ENCODE measurements at places on chromosomes 4 and X. TPM values are rescaled to one million over a fixed set of nuclear protein-coding genes. Genes with fewer than 3 reads are reported as not detected.

DNA sequence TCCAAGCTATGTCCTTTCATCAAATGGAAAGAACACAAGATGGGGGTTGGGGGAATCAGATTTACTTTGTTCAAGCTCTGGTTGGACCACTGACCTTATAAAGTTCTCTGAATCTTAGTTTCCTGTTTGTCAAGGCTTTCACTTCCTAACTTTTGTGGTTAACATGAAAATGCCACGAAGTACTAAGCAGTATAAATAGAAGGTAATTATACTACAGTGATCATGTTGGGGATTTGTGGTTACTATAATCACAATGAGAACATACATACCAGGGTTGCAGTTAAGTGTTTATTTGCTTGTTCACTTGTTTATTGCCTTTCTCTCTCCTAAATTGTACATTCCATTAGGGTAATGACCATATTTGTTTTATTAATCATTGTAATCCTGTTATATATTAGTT lies 53.2 kb downstream of the SPRY1 start:
- peak; percentile 78 for DNase-seq

DNA sequence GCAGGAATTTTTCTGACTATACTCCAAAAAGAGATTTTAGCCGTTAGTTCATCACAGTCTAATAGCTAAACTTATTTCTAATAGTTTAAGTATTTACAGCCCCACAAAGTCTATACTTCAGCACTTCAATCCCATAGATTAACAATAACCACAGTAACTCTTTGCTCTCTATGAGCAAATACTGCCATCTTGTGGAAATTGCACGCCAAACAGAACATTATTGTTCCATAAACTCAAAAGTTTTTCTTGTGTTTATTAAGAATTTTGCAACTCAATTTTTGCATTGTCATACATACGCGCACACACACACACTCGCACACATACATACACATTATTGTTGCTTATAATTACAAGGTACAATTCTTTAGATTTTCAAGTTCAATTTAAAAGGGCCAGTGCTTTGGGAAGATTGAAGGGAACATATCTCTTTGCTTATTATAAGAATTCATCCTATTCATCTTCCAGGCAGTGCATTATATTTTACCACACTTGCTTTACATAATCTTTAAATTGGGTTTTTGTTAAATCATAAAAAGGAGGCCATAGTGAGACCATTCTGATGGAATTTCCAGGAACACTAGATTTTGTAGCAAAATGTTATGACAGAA lies 63.8 kb upstream of the ATOH1 start:
- peak; percentile 36 for DNase-seq

DNA sequence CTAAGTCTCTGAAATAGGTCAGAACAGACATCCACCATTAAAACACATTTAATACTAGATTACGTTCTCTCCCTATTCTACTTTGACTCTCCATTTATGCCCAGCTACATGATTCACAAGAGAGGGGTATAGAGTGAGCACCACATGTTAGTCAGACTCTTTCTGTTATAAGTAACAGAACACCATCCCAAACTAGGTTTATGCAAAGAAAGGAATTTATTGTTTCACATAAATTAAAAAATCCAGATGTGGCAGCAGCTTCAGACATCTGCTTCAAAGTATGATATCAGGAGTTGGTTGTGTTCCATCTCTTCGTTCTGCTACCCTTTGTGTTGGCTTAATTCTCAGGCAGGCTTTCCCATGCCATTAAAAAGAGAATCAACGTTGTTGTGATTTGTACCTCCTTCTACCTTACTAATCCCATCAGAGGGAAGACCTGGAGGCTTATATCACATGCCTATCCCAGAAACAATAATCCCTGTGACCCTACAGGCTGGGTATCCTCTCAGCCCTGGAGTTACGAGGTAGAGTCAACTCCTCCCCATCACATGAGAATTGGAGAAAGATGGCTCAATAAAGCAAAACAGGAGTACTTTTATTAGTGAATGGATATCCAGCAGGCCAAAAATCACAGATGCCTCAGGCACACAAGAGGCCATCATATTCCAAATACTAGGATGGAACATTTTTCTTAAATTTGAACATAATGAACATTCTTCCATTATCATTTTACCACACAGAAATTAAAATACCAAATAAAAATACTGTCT lies 163.2 kb downstream of the SLC7A11 start:
- no peak for DNase-seq

DNA sequence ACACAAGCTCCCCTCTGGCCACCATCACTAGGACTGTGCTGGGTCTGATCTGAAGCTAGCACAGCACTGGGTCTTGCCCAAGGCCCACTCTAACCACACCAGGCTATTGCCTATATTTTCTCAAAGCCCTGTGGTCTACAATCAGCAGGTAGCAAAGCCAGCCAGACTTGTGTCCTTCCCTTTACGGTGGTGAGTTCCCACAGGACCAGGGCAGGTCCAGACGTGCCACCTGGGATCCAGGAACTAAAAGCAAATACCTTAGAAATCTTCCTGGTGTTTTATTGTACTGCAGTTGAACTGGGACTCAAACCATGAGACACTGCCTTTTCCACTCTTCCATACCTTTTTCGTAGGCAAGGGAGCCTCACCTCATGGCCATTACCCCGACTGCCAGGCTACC lies 9.0 kb upstream of the MAGEC2 start:
- DNase-seq: no peak

- DNase-seq: no peak
Observed at GRCh38 chrX:55640854-55641253, 17.7 kb downstream of the FOXR2 start.

DNA sequence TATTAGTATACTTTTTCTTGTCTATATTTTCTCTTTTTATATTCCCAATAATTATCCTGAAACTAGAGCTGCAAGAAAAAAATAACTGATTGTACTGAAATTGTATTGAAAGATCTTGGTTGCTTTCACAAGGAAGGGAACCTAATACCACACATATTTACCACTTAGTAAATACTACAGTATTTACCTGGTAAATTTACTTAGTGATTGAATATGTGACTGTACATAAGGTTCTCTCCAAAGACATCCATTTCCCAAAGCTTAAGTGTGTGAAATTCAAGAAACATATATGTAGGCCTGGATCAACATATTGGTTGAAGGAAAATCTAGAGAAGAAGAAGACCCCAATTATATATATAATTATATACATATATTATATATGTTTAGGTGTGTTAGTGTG lies 1272.7 kb downstream of the C4orf33 start:
- no peak for DNase-seq

- DNase-seq: no peak
Observed at GRCh38 chr4:102693861-102694260, 66.9 kb downstream of the MANBA start.

GRCh38 chrX:49176421-49177326 lies 5.0 kb downstream of the PLP2 start:
- DNase-seq: no peak

DNA sequence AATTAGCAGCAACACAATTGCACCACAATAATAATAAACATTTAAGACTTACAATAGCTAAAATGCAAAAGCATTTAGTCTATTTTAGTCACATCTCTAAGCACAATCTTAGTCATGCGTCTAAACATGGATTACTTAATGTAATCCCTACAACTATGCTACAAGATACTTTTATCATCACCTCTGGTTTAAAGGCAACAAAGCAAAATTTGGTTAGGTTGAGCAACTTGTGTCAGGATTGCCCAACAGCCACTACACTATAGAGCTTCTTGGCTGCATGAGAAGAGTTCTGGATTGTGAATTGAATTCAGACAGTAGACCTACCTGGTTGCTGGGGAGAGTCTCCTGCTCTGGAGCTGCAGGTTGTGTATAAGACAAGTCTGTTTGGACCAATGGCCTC lies 146.5 kb upstream of the PUDP start:
- DNase-seq: no peak

DNA sequence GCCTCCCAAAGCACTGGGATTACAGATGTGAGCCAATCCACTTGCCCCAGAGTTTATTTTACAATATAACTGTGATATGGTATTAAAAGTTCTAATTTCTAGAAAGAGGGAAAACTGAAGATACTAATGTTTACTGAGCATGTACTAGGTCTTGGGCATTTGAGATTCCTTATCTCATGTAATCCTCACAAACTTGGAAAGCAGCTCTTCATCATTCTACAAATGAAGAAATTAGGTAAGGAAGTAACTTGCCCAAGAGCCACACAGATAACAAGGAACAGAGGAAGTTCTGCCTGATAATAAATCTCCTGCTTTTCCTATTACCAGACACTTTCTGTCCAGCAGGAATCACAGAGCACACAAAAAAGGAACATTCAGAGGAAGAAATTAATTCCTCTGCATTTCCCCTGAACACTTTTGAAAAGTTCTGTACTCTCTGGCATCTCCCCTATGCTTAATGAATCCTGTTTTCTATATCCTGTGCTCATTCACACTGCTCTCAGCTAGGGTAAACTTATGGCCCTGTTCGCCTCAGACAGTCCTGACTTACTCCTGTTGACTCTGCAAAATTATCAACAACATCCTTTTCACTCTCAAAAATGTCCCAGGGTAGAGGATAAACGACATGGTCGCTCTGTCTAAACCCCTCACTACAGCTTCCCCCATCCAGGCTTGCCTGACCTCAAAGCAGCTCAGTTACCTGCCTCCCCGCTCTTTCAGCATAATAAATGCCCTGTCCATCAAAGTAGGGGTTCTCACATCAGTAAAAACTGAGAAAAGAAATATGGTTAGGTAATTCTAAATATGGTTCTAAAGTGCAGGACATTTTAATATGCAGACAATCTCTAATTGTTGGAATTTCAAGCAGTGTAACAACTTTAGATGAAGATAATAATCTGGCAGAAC lies 13.6 kb downstream of the SH3RF1 start:
- DNase-seq: no peak

GRCh38 chrX:146854281-146854680 lies 39.7 kb upstream of the CXorf51A start:
- DNase-seq: no peak

- no peak for DNase-seq
Observed at GRCh38 chr4:181176306-181176705, 1066.9 kb upstream of the TENM3 start.

DNA sequence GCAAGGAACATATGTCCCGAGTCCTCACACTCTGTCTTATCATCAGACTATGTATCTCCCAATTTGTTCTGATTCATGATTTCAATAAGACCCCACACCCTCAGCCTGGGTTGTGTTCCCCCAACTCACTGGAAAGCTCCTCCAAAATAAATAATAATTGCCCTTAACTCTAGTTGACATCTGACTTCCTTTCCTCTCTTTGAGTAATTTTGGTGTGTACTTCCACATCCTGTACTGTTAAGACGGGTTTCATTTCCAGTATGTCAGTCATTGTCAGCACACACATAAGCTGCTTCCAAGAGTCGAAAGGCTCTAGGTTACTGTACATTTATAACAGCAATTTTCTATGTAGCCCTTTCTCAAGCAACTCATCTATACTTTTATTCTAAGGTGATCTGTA lies 52.2 kb upstream of the C1QTNF7 start:
- no peak for DNase-seq

GRCh38 chr4:76964769-76965168 lies 15.2 kb downstream of the SEPTIN11 start:
- no peak for DNase-seq

DNA sequence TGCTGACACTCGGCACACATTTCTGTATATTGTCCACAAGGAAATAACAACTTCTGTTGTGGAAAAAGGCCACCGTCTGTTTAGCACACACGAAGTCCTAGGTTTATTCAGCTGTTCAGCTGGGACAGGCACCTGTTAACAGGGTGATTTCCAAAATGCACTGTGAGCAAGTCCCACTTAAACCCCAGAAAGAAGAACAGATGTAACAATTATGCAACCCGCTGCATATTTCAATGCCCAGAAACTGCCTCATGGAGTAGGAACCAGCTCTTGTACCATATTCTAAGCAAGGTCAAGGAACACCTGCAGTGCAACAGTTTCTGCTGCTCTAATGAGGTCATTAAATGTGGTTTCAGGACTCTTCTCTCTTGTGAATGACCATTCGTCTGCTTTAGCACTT lies 77.1 kb downstream of the GEMIN8 start:
- no peak for DNase-seq

DNA sequence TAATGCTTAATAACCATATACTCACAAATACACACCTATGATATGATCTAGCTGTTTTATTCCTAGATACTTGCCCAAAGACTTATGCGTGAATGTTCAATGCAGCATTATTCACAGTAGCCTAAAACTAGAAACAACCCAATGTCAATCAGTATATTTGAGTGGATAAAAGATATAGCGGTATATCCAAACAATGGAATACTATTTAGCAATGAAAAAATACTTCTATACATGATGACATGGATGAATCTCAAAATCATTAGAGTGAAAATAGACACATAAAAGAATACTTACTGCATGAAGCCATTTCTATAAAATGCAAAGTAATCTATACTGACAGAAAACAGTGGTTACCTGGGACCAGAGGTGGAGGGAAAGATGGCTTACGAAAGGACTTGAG lies 108.1 kb downstream of the RAP1GDS1 start:
- DNase-seq: no peak

- no peak for DNase-seq
Observed at GRCh38 chr4:144302704-144303536, 162.4 kb upstream of the GYPA start.

DNA sequence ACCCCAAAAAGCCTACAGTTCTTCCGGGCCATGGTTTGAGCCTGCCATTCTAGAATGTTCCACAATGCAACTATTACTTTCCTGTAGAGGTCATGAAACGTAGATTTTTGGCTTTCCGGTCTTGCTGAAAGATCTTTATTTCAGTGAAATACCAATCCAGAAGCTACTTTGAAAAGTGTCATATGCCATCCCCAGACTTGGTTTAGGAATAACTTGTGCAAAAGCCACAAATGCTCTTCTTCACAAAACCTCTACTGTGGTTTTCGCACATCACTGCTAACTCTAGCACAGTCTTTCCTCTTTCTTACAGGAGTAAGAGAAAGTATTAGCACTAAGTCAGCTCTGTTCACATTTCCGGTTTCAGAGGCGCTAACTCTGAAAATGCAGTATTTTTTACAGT lies 12.7 kb upstream of the CD40LG start:
- no peak for DNase-seq

GRCh38 chrX:69076088-69076487 lies 89.2 kb downstream of the PJA1 start:
- DNase-seq: no peak

- no peak for DNase-seq
Observed at GRCh38 chrX:46554942-46555341, 9.7 kb upstream of the ZNF674 start.

Gene SLC6A8
- 43.3 TPM for total RNA-seq

Gene IL13RA1
- 82.7 TPM for total RNA-seq

Gene CHRNA9
- total RNA-seq: 1.4 TPM

Gene TRPC3
- 2.3 TPM for total RNA-seq

Data from H4 (cell line).